ENCODE measurements at places on chromosomes 7 and 10.

DNA sequence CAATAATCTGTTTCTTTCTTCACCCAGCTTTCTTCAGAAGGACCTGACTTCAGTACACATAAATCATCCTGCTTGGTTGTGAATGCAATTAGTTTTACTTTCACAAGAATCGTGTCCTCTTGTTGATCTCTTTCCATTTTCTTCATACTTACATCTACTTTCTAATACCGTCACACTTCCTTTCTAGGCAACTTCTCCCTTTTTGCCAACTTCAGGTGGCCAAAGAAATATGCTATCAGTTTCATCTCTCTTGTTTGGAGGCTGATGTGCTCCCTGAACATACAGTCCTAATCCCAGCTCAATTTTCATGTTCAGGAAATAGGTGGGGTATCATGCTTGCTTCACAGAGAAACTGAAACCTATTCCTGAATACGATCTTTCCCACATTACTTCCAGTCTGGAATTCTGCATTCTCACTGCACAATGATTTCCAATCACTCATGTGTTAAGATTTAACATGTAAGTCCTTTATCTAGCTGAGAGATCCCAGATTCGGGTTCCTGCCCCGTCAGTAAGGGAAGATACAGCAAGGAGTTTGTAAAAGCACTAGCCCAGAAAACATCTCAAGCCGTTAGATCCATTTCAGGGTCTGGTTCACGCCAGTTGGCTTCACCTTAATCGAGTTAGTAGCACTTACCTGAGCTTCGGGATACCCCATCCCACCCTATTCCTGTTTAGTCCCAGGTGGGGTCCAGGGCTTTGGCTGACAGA lies 994 bp downstream of the SLC25A28 start:
- no peak for DNase-seq

GRCh38 chr10:128912568-128913311 lies 554.3 kb upstream of the MGMT start:
- DNase-seq = no peak

- DNase-seq = no peak
Measured at GRCh38 chr10:123807444-123808035, 84.1 kb downstream of the CPXM2 start.

DNA sequence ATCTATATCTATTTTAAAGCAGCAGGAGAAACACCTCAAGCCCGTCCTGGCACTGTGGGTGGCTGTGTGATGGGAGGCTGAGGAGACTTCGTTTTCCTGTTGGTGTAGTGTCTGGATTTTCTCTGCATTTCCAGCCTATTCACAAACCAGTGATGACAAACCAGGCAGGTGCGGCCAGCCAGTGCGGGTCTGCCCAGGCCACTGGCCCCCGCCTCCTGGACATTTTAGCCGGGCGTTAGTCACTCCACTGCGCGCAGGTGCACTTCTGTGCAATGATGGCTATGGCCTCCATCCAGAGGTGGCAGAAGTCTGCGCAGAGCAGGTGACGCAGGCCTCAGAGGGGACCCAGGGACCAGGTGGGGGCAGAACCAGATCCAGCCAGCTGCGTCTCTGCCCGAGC lies 64.9 kb upstream of the PITRM1 start:
- DNase-seq = no peak

- no peak for DNase-seq
Measured at GRCh38 chr7:157177983-157178381, 39.3 kb downstream of the UBE3C start.

GRCh38 chr10:128206676-128207075 lies 80.5 kb upstream of the MKI67 start:
- no peak for DNase-seq

- no peak for DNase-seq
Measured at GRCh38 chr7:19417231-19417630, 272.0 kb upstream of the FERD3L start.
